ENCODE measurements at places on chromosomes 3 and 15.

DNA sequence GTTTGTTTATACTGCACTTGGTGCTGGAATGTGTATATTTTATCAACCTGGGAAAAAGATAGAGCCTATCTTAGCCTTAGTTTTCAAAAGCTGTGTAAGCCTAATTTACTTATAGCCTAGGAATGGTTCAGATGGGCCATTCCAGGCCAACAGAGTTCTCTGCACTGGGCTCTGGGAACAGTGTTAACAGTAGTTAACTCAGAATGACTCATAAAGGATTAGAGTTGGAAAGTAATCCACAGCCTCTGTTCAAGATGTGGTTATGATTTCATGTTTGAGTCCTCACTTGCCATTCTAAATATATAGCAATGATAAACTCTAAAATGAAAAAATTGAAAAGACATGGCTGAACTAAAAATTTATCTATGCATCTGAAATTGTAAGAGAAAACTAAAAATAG lies 22.6 kb upstream of the PEX5L start:
- DNase-seq, result no peak

DNA sequence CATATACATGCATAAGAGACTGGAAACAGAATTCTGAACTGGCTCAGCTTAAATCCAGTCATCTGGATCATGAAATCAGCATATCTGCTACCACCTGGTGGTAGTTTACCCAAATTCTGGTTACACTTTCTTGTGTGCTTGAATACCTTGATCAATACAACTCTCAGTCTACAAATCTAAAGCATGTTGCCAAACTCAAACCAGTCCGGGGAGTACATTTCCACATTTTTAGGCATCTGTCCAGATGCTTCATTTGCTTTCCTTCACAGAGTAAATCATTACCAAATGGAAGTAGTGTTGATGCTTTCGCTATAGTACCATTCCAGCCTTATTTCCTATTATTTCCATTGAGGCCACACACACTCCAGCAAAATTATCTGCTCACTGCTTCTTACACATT lies 126.4 kb downstream of the P2RY1 start:
- DNase-seq, result no peak

DNA sequence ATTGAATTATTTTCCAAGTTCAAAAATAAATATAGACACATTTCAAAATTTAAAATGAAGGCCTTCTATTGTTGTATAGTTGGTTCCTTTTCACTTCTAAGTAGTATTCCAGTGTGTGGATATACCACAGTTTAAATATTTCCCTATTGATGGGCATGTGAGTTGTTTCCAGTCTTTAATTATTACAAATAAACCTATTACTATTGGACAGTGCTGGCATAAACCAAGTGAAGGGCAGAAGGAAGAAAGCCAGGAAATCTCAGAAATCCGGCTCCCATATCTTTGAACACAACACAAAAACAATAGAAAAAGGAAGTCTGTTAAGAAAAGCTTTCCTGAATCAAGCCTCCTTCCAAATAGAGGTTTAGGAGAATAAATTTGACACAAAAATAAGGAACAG lies 26.1 kb downstream of the GOLGB1 start:
- DNase-seq, result no peak

DNA sequence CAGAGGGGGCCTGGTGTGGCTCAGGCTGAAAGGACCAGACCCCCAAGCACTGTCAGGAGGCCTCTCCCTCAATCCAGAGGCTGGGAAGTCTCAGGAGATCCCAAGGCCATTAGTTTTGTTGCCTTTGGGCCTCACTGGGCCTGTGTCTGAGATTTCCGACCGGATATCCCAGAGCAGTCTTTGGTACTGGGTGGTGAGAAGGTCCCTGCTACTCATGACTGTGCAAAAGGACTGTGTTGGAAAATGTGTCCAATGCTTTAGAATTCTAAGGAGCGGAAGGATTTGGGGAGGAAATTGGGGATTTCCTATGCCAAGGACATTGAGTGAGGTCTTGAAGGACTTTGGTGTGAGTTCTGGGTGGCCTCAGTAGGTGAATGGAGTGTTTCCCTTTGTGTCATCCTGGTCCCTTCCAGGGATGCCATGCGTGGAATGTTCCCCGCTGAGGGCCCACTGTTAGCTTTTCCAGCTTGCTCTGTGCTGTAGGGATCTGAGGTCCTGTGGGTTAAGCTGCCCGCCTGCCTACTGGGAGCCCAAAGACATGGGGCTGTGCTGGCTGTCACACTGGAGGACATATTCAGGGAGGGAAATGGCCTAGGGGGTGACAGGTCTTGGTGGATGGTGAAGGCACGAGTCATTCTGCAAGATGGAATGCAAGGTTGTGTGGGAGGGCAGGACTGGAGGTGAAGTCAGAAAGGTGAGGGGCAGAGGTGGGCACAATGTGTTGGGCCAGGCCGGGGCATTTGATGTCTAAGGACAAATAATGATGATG lies 16.4 kb downstream of the SMAD6 start:
- DNase-seq, result no peak

DNA sequence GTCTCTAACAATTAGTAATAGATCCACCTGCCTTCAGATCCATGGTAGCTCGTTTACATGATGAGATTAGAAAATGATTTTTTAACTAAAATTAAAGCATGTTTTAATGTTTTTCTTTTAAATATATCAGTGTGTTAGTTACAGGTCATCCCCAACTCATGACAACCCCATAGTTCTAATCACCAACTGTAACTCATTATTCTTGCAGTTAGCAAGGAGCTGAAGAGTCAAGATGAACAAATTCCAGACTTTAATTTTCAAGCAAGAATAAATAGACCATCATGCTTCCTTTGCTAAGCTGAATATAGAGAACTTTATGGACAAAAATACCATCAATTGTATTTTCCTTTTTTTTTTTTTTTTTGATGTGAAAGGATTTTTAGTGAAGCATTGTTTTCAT lies 101.1 kb downstream of the TOP2B start:
- DNase-seq, result no peak

DNA sequence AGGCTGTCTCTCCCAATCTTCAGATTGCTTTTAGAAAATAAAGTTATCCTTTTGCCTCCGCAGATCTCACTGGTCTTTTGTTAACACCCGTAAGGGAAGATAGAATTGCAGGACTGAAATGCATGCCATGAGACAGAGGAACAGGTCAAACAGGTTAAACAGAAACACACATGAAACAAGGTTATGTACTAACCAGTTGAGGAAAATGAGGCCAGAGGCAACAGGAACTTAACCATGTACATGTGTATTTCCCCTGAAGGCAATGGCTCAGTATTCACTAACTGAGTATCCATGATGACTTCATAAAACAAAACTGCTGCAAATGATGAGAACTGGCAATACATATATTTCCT lies 169.1 kb upstream of the NSMCE3 start:
- no peak for DNase-seq

- DNase-seq, result no peak
Measured at GRCh38 chr15:43251185-43251870, 15.4 kb downstream of the TGM5 start.

DNA sequence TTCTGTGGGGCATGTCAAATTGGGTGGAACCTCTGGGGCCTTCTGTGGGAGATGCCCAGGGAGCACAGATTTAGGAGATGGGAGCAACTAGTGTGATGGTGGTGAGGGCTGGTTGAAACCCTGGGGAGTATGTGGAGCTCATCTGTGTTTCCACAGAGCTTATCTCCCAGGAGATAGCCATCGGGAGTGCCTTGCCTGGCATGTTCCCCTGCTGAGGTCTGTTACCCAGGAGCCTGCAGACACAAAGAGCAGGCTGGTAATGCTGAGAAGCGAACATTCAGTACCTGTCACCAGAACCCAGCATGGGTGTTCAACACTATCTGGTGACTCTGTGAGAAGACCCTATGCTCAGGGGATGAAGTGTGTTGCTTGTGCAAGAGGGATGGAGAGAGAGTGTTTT lies 85.0 kb downstream of the CLSTN2 start:
- no peak for DNase-seq

Measured in NCI-H1092 (cell line).